ENCODE measurements at places on chromosomes 7 and 10.
A peak's percentile ranks its signal among the peaks of the same experiment; 100 is the strongest.

DNA sequence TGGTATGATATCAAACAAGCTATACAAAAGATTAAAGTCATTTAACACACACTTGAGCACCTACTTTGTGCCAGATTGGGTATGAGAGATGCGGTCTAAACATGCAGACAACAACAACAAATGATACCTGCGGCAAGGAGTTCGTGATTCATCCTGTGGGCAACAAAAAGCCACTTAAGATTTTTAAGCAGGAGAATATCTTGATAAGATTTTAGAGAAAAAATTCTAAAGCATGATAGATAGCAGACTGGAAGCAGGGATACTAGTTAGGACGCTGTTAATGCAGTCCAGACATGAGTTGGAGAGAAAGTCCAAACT lies 1.6 kb upstream of the KBTBD2 start:
- DNase-seq, result peak; percentile 57

DNA sequence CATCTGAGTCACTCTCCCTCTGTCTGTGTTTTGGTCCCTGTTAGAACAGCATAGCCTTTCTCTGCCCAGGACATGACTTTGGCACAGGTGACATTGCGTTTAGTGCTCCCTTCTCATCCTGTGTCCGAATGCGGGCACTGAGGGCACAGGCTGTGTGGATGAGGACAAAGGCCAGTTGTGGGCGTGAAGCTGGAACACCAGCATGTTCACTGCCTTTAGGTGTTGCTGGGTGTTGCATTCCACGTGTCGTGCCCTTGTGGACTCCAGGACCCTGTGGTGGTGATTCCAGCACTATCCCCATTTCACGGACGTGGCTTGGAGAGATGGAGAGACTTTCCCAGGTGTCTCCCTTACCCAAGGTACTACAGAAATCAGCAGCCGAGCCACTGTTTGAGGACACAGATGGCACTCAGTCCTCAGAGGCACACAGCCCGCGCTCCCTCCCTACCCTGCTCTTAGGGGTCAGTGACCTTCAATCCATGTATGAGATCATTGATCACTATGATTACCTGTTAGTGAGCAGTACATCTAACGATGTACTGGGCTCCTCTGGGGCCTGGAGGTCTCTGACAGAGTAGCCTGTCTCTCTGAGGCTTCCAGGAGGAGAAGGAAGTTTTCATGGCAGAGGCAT lies 917 bp upstream of the CNPY1 start:
- no peak for DNase-seq

DNA sequence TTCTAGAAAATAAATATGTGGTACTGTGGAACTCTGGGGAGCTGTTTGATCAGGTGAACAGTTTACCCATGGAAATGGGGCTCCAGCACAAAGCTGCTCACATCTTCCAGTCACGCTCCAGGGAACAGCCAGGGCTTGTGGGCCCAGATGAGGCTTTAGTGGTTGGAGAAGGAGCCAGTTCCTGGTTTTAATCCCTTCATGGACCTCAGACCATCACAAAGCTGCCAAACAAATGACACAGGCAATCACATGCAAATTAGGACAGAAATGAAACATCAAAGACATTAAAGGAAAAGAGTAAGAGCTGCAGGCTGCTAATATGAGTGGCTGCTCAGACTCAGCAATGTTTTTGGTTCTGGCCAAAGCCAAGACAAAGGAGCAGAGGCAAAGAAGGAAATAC lies 2.2 kb upstream of the ATP6V0E2 start:
- DNase-seq, result peak; percentile 53

DNA sequence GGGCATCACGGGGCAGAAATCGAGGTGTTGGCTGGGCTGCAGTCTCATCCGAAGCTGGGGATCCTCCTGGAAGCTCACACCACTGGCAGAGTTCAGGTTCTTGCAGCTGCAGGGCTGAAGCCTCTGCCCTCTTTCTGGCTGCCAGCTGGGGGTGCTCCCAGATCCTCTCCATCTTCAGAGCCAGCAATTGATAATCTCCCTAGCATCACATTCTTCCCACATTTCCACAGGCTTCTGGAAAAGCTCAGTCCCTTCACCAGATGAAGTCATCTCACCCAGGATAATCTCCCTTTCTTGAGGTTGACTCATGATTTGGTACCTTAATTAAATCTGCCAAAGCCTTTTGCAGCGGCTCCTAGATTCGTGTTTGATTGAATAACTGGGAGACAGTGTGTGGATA lies 55.2 kb downstream of the NRP1 start:
- DNase-seq, result no peak

DNA sequence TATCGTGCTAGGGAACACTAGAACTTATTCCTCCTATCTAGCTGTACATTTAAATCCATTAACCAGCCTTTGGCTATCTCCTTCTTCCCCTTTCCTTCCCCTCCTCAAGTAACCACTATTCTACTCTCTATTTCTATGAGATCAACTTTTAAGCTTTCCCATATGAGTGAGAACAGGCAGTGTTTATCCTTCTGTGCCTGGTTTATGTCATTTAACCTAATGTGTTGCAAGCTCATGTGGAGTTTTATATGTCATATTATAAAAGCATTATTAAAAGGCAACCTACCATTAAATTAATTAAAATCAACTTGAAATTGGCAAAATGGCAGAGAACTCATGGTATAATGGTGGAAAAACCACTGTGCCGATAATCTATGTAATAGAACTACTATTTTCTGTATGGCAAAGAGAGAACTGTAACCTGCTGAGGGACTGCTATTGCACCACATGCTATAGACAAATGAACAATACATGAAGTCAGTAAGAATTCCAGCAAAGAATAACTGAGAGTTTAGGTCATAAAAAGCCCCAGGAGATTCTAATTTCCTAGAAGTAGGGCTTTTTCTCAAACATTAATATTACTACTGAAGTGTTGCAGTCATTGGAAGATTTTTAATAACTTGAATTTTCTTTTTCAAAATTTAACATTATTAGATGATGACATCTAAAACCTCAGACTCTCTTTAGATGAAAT lies 81.8 kb downstream of the LRRN3 start:
- DNase-seq, result no peak

GRCh38 chr7:77759294-77759889 lies 38.8 kb downstream of the TMEM60 start:
- DNase-seq, result peak; percentile 77

DNA sequence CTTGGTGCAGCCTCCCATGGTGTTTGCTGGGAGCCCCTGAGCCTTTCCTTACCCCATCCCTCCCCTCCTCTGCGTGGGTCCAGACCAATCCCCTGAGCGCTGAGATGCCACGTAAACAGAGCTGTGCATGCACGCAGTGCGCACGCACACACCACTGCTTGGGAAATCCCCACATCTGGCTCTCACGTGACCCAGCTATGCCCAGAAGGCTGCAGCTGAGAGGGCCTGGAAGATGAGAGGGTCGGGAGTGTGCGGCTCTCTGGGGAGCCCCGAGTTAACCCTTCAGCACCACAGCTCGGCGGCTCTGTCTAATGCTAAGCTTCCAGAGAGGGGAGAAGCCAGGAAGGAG lies 177.2 kb downstream of the SH3PXD2A start:
- DNase-seq, result peak; percentile 93

GRCh38 chr7:36021367-36021766 lies 131.7 kb upstream of the EEPD1 start:
- DNase-seq, result peak; percentile 38

GRCh38 chr7:140521421-140521820 lies 42.1 kb upstream of the MKRN1 start:
- DNase-seq, result no peak

DNA sequence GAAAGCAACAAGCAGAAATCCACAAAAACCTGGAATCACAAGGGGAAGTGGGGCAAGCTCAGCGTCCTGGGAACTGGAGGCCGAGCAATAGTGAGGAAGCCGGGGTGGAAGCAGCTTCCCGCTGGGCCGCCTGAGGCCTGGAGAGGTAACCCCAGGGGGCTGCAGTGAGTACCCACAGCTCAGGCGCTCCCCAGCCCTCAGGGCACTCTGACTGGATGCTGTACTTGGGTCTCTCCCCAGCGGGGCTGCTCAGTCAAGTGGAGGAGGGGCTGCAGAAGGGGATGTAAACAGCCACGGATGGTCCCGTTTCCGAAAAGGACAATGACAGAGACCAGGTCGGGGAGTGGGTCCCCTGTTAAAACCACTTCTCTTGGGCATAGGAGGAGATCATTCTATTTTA lies 50.3 kb downstream of the SLIT1 start:
- no peak for DNase-seq

DNA sequence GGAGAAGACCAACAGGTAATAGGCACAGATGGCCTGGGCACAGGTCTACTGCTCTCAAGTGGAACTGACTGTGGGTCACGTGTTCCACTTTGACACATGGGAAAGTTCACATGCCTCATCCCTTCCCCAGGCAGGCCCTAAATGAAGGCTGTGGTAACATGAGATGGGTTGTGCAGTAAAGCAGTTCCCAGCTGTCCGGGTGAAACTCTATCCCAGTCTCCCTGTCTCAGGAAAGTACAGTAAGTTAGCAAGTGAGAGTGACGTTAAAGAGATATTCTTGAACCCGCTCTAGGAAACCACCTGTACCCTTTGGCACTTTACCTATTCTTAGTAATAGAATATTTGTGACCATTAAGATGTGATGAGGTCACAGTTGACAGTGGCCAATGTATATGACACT lies 343.7 kb upstream of the AOAH start:
- no peak for DNase-seq

DNA sequence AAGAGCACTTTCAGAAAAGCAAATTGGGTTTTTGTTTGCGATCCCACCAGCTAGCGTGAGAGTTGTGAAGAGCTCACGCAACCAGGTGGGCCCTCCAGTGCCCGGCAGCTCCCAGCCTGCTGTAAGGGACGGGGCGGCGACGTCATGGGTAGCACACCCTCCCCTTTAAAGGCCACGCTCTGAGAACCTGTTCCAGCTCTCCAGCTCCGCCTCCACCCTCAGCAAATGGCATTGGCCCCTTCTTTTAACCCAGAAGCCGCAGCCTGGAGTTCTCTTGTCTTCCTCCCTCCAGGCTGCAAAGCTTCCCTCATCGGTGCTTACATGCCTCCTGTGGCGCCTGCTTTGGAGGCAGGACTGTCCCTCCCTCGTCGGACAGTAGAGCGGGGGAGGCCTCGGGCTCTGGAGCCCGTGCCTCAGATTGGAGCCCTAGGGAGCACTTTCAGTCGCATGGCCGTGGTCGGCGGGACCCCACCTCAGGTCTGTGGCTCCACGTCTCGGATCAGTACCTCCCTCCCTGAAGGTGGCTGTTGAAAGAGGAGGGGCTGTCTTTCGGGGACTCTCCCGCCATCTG lies 32.9 kb downstream of the WIPI2 start:
- no peak for DNase-seq

GRCh38 chr7:141949021-141949420 lies 2.2 kb upstream of the CLEC5A start:
- no peak for DNase-seq

GRCh38 chr10:3261921-3262320 lies 89.3 kb upstream of the PITRM1 start:
- DNase-seq, result no peak

DNA sequence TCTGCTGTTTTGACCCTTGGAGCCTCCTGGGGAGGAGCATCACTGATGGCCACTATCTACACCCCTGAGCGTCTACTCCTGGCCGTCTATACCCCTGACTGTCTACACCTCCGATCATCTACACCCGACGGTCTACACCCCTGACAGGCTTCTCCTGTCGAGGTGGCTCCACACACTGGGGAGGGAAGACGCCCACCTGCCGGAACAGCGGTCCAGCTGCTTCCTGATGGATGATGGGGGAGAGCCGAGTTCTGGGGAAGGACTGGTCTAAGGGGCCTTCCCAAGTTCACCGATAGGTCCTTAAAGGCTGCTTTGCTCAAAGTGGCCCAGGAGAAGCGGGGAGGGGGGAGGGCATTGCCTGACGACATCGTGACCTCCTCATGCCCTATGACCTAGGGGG lies 39.4 kb downstream of the GBX1 start:
- no peak for DNase-seq

DNA sequence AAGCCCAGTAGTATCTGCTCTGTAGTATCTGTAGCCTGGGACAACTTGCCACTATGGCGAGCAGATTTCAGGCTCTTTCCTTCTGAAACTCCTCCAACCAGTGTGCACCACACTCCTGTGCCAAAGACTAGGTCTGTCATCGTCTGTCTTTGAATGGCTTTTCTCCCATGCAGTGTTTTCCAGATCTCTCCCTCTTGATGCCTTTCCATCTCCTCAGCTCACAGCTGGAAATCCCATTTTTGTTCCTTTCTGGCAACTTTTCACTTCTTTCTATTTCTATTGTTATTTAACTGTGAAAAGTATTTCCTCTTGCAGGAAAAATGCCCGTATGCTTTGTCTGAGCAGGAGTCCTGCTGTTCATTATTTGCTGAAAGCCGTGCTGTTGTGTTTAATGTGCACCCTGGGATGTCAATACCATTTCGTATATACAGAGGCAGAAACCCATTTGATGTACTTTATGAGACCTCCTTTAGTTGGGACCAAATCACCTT lies 373.7 kb downstream of the PHTF2 start:
- DNase-seq, result no peak

DNA sequence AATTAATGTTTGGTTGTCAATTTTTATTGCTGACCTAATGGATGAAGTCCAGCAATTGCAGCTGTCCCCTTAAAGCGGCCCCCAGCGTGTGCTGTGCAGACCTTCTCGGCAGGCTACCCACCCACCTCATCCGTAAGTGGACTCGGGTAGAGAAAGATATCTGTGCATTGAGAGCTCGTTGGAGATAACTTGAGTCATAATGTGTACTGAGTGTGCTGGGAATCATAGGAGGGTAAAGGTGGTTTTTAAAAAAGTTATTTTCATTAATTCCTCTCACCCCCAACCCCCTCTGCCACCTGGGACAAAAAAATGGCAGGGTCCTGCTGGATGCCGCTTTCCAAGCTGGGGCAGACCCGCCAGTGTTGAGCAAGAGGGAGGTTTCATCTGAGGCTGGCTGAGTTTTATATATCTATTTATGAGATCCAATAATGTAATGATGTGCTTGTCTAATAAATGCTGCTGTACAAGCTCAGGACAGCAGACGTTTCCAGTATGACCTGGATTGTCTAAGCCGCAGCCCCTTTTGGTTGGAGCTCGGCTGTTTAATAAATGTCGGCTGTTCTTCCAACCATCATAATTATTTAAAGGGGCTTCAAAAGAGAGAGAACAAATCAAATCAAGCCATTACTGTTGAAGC lies 119.1 kb downstream of the NKX6-2 start:
- DNase-seq, result no peak

DNA sequence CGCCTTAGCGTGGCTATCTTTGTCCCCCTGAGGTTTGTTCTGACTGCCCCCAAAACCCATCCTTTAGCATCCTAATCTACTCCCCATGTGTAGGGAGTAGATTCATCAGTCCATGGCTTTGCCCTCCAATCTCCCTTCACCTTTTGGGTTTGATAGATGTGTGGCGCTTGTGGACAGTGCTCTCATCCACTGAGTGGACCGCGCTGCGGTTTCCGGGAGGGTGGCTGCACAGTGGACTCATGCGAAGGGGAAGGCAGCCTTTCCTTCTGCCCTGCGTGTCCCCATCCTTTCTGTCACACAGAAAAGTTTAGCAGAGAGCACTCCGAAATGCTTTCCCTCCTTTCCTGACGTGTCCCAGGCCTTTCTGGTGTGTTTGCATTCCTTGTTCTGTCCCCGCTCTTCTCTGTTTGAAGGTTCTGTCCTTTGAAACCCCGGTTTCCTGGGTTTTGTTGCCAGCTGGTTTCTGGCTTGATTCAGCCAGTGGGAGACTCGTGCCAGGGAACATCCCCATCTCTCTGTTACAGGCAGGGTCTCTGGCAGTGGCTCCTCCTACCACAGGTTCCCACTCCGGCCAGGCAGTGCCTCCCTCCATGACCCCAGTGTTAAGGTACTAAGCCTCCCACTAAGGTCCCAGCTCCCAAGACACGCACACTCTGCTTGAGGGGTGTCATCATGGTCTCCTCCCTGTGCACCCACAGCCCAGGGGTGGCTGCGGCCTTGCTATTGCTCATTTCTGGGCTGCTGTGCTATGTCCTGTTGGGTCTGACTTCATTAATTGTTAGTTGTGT lies 547.7 kb upstream of the DPP6 start:
- no peak for DNase-seq
